Activated CD4-positive, alpha-beta T cell treated with anti-CD3 and anti-CD28 coated beads, Interleukin-2, amount 50 U/mL, for 16 hours (primary cell): ENCODE measurements at places on chromosomes 12 and 14.

- DNase-seq, result no peak
Measured at GRCh38 chr12:124881123-124881522, 17.5 kb upstream of the SCARB1 start.

DNA sequence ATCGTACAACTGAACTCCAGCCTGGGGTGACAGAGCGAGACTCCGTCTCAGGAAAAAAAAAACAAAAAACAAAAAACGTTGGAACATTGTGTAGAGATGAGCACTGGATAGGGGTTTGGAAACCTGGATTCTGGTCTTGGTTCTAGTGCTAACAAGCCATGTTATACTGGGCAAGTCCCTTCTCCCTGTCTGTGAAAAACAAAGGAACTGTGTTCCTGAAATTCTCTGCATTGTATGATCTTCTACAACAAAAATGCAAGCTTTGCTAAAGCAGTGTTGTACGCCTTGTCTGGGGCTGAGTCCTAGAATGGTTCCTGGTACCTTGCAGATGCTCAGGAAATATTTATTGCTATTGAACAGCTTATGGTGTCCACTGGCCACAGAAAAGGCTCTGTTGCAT, 13.4 kb downstream of the GPRC5D start:
- DNase-seq, result no peak

- DNase-seq, result no peak
Measured at GRCh38 chr12:128910629-128911028, 57.4 kb downstream of the GLT1D1 start.

DNA sequence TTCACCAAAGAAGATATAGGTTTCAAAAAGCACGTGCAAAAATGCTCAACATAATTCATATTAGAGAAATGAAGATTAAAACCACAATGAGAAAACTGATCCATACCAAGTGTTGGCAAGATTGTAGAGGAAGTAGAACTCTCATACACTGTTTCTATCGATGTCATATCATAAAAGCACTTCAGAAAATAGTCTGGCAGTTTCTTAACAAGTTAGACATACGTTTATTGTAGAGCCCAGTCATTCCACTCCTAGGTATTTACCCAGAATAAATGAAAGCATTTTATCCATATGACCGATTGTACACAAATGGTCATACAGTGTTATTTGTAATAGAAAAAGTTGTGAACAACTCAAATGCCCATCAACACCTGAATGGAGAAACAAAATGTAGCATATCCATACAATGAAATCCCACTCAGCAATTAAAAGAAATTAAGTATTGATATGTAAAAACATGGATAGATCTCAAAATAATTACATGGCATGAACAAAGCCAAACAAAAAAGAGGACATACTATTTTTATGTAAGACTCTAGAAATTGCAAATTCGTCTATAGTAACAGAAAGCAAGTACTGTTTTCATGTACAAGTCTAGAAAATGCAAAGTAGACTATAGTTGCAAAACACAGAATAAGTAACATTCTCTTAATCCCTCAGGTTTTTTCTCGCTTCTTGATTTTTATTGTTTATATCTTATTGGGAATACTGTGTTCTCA, 41.0 kb downstream of the USP15 start:
- no peak for DNase-seq

DNA sequence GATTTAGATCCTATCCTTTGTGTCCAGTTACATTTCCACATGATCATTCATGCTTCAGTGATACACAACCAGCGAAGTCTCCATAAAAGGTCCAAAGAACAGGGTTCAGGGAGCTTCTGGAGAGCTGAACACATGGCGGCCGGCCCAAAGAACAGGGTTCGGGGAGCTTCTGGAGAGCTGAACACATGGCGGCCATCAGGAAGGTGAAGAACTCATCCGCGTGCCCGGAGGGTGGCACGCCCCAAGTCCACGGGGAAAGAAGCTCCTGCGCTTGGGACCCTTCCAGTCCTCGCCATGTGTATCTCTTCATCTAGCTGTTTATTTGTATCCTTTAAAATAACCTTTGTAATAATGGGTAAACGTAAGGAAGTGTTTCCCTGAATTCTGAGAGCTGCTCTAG, 91.9 kb upstream of the FLRT2 start:
- no peak for DNase-seq
